ENCODE measurements at places on chromosomes 5 and 9.

- no peak for DNase-seq
These were observed 81.6 kb downstream of the TLE1 start for GRCh38 chr9:81607593-81608288.

GRCh38 chr5:93590493-93590892 is 7.5 kb downstream of the NR2F1 start:
- DNase-seq: no peak

DNA sequence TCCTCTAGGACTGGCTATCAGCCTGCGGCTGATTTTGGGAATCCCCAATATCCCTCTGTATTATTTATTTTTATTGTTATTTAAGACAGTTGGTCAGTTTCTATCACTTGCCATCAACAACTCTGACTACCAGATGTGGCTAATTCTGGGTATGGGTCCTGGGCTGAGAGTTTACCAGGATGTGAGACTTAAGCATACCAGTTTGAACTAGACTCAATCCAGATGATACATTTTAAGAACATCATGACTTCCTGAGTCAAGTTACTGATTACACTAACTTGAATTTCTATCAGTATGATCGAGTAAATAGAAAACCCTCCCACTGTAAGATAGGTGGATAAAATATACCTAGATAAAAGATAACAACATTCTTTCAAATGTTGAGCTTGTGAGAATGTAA is 634.0 kb downstream of the MAT2B start:
- no peak for DNase-seq

DNA sequence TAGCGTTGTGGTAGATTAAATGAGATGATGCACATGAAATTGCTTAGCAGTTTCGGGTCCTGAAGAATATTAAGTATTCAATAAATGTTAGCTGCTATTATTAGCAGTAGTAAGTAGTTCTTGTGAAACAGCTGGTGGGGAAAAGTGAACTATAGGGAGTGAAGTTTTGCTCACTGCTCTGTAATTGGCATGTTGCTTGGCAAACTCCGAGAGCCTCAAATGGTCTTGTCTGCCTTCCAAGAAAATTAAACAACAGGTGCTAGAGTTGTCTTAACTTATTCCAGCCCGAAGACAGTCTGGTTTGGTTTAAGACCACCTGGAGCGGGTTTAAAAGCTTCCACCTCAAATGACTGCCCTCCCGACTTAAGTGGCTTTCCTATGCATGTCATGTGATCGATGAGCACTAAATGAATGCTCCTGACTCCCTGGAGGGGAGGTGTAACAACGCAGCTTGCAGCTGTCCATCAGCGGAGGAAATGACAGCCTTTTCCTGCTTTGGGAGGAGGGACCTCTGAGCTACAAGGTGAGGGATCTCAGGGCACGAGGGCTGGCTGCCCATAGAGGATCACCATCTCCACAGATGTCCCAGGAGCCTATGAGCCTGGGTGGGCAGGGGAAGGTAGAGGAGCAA is 202.9 kb upstream of the PANK3 start:
- DNase-seq: no peak

- no peak for DNase-seq
These were observed 22.0 kb downstream of the RXFP3 start for GRCh38 chr5:33958176-33958575.

DNA sequence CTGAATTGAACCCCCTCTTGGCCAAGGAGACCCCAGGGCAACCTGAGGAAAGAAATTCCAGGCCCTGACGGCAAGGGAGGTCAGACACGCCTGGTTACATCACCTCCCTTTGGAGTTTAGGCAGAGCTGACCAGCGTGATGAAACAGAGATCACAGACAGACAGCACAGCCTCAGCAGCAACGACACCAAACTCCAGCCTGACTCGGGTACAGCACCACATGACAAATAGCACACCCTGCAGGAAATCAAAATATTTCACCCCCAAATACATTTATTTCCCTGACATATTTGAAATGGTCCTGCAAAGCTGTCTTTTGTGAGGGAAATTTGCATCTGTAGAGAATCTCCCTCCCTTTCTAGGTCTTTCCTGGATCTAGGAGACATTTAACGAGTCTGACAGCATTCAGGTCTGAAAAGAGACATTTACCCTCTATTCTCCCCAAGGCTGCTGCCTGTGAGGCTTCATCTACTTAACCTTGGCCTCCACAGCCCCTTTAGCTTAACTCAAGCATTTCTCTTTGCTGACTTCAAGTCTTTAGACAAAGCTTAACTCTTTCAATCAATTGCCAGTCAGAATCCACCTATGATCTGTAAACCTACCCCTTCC is 2.6 kb downstream of the QSOX2 start:
- peak; percentile 46 for DNase-seq

DNA sequence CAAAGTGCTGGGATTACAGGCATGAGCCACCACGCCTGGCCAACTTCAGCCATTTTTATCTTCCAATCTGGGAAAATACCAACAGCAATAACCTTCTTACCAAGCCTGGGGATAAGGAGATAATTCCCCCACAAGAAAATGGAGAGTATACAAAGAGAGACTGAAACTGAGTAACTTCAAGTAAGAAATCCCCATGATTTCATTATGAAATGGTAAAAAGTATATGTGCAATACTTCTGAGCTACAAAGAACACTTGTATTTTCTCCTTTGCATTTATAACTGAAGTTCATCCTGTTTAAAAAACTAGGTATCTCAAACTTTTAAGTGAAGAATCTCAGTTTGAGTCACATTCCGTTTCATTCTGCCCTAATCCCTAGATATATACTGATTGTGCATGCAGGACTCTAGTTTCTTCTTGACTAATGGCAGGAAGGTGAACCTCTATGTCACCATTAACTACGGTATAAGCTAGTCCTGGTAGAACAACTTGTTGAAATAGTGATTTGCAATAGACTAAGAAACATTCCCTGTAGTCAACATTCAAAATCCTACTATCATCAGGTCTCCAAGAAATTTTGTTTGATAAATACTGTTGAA is 2071.4 kb downstream of the MAT2B start:
- no peak for DNase-seq

DNA sequence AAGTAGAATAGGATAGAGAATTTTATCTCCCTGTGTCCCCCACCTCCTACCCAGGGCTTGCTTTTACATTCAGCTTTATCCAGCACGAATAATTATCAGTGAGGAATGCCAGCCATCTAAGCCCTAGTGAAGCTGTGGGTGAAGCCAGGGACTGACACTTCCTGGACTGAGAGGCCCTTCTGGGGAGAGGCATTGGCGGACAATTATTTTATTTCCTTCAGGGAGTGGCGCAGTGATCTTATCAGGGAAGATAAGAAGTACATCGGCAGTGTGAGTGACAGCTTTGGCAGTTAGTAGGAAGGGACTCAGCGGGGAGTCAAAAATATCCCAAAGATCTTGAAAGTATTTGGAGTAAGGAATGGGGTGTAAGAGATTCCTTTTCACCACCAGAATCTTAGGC is 34.9 kb upstream of the RPS23 start:
- DNase-seq: no peak

DNA sequence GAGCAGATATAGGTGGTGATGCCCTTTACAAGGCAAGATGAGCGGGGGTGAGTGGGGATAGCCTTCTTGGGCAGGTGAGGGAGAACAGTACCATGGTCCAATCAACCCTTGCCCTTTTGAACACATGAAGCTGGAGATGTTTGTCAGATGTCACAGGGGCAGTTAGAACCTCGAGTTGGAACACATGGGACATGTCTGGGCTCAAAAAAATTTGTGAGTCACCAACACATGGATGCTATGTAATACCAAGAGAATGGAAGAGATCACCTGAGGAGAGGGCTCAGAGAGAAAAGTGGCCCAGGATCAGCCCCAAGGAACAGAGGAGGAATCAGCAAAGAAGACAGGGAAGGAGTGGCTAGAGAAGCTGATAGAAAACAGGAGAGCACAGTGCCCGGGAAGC is 4.7 kb downstream of the PHYKPL start:
- DNase-seq: no peak

- DNase-seq: peak; percentile 33
These were observed 701 bp downstream of the PARP8 start for GRCh38 chr5:50667023-50667652.

DNA sequence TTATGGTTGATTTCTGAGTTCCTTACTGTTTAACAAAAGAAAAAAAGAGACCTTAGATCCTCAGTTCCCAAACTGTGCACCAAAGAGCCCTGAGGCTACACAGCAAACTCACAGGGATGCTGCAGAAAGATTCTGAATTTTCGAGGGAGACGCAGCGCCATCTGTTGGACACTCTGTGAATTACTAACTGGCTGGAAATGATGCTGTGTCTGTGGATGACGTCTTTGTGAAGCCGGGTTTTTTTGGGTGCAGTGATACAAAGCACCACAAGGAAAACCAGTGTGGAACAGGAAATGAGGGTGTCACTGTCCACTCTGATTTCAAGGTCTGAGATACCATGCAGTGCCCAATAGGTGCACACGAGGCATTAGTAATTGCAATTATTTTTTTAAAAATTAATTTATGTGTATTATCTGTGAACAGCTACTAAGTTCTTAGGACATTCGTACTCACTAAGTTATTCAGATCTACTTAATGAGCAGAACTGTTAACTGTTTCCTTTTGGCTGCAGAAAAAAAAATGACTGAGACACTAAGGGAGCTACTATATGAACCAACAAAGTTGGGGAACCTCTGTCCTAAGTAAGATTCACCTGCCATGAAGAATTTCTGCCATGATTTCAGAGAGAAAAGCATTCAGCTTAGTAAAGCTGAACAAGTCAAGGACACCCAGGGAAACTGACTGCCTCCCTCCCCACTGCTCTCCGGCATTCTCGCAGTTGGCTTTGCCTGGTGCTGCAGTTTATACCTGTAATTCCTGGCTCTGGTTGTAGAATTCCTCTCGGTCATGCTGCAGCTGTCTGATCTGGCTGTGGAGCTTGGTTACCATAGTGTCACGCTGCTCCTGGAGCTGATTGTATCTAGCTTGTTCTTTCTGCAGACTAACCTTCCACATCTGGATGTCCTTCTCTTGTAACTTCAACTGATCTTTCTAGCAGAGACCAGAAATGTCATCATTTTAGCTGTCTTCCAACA is 23.4 kb downstream of the SPACA9 start:
- DNase-seq: peak; percentile 84

DNA sequence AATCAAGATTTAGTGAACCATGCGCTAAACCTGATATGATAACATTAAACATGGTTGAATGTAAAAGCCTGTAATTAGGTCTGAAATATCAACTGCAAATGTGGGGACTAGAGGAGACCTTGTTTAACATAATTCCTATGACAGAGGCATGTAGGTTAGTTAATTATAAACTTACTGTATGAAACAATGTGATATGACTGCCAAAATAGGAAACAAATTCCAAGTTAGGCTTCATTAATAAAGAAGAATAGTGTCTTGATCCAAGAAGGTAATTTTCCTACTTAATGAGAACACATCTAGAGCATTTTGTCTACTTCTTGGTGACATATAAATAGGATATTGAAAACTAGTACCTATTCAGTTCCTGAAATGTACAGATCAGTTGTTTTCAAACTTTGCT is 136.2 kb upstream of the TARS1 start:
- no peak for DNase-seq

GRCh38 chr5:111143910-111144309 is 51.8 kb downstream of the WDR36 start:
- DNase-seq: no peak

DNA sequence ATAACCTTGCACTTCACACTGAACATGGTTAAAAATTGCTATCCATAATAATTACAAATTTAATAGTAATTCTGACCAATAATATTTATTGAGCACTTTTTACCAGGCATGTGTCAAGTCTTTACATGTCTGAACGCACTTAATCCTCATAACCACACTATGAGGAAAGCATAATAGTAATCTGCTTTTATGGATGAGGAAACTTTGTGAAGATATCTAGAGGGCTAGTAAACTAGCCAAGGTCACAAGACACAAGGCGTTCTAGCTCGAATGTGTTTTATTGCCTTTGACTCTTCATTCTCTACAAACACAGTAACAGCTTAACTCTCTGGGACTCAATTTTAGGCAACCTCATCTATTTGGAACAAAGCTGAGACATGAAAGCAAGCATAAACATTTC is 205.1 kb downstream of the ARHGEF28 start:
- no peak for DNase-seq

All from GM13976 (cell line).